A673 (cell line): ENCODE measurements at places on chromosomes 4 and X. TPM values are rescaled to one million over a fixed set of nuclear protein-coding genes. Genes with fewer than 3 reads are reported as not detected.

GRCh38 chrX:116318672-116319071, 117.7 kb upstream of the SLC6A14 start:
- no peaks in the 10 kb centered on the region for H3K4me1 ChIP-seq
- no peaks in the 10 kb centered on the region for H3K27me3 ChIP-seq
- DNase-seq = no peak
- H3K27ac ChIP-seq = no peak overlapping the region
- H3K36me3 ChIP-seq = no peaks in the 10 kb centered on the region
- H3K4me3 ChIP-seq = no peak overlapping the region

GRCh38 chr4:156941940-156942548, 29.6 kb downstream of the PDGFC start:
- peak overlapping the region; percentile 11 for H3K27ac ChIP-seq
- no peaks in the 10 kb centered on the region for H3K36me3 ChIP-seq
- peaks cover 60% of the 10 kb centered on the region for H3K4me1 ChIP-seq
- no peak for DNase-seq

- H3K36me3 ChIP-seq = no peaks in the 10 kb centered on the region
- H3K27ac ChIP-seq = no peak overlapping the region
- H3K27me3 ChIP-seq = no peaks in the 10 kb centered on the region
Measured at GRCh38 chr4:78601013-78601412, 49.4 kb downstream of the ANXA3 start.

DNA sequence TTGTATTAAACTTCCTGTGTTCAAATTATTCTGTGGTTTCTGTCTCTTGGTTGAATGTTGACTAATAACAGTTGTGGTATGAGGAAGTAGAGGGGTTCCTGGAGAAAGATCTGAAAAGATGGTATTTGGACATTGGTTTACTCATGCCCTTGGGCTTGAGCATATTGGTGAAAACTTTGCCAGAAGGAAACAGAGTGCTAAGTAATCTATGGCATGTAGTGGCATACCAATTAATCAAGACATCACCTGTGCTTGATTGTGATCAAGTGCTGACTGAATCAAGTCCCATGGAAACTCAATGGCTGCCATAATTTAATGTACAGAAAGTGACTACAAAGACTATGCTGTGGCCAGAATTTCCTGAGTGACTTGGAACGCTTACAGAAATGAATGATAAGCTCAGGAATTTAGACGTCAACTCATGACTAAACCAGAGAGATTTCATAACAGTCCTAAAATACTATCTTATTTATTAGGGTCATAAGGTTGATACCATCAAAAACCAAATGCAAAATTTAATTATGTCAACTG, 2062.9 kb downstream of the ARAP2 start:
- no peaks in the 10 kb centered on the region for H3K4me1 ChIP-seq
- no peak overlapping the region for H3K27ac ChIP-seq
- H3K36me3 ChIP-seq = no peaks in the 10 kb centered on the region
- no peak for DNase-seq

GRCh38 chr4:85824166-85824945, 349.4 kb downstream of the ARHGAP24 start:
- H3K4me1 ChIP-seq = no peaks in the 10 kb centered on the region
- H3K4me3 ChIP-seq = no peak overlapping the region
- no peaks in the 10 kb centered on the region for H3K27me3 ChIP-seq
- H3K27ac ChIP-seq = no peak overlapping the region
- DNase-seq = no peak

DNA sequence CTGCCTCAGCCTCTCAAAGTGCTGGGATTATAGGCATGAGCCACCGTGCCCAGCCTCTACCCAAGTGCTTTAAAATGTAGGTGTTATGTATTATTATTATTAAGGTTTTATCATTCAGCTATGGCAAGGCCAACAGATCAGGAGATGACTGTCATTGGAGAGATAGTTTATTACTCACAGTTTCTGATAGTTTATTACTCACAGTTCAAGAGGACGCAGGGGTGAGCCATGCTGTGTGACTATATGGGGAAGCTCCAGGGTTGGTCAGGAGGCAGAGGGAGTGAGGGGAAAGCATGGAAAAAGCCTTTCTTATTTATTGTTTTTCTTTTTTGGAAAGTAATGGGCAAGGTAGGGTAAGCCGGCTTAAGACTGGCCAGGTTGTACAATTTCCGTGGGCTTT, 25.4 kb upstream of the ARSD start:
- H3K4me3 ChIP-seq = no peak overlapping the region
- no peak for DNase-seq

DNA sequence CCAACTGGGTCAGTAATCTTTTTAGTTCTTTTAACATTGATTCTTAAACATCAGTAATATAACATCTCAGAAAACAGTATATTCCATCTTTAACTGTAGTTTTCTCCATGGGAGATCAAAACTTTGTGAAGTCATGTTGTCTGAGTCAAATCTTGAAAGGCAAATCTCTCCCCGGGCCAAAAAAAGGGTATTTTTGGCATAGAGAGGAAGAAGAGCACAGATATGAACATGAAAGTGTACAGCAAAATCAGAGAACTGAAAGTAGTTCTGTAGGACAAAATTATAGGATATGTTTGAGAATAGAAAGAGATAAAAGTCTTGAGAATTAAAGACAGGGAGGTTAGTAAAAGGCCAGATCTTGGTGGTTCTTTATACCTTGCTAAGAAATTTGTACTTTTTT, 176.4 kb upstream of the GYPA start:
- H3K4me1 ChIP-seq = no peaks in the 10 kb centered on the region
- no peak overlapping the region for H3K27ac ChIP-seq
- no peak for DNase-seq
- H3K36me3 ChIP-seq = no peaks in the 10 kb centered on the region
- no peak overlapping the region for H3K4me3 ChIP-seq
- no peaks in the 10 kb centered on the region for H3K27me3 ChIP-seq

- no peaks in the 10 kb centered on the region for H3K36me3 ChIP-seq
- no peak overlapping the region for H3K4me3 ChIP-seq
- no peak overlapping the region for H3K27ac ChIP-seq
- no peak for DNase-seq
- H3K4me1 ChIP-seq = no peaks in the 10 kb centered on the region
- H3K27me3 ChIP-seq = no peaks in the 10 kb centered on the region
Measured at GRCh38 chrX:101370888-101371504, 15.0 kb downstream of the BTK start.

Gene LGI2
- total RNA-seq = 0.43 TPM in 1 of 2 replicates, not detected in the other

Gene CXorf38
- 8.1 and 10.1 TPM in 2 replicates for total RNA-seq
